ENCODE measurements at places on chromosomes 11 and 22.

- DNase-seq, result no peak
Measured at GRCh38 chr11:77200351-77201268, 72.6 kb downstream of the MYO7A start.

- no peak for DNase-seq
Measured at GRCh38 chr11:104254347-104254746, 90.4 kb upstream of the PDGFD start.

GRCh38 chr11:44949160-44950030, 1.3 kb downstream of the TP53I11 start:
- DNase-seq, result no peak

DNA sequence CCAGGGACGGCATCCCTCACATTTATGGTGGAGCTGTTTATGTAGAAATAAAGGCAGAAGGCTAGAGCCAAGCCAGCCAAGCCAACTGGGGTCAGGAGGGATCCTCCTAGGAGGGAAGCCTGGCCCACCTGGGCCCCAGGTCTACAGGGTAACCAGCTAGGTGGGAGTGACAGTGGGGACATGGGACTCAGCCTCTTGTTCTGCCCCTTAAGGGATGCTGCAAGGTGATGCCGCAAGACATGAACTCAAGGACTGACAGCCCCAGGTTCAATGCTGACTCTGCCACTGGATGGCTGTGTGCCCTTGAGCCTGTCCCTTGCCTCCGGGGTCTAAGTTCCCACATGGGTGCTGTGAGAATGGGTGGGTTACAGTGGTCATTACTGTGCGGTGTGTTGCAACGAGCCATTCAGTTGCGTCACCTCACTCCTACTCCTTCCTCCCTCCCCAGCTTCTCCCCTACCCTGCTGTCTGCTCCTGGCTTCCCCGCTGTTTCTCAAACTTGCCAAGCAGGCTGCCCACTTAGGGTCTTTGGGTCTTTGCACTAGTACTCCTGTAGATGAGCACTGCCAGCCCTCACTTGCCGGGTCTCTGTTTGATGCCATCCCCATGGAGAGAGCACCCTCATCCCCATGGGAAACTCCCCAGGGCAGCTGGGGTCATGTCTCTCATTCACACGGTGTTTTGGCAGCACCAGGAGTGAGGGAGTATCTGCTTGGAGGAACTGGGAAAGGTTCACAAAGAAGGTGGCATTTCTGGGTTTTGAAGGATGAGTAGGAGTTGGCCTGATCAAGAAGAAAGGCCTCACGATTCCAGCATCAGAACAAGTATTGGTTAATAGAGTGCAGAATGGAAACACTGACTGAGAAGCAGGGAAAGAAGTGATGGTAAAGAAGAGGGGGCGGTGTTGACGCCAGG, 43.0 kb upstream of the RTL6 start:
- no peak for DNase-seq

DNA sequence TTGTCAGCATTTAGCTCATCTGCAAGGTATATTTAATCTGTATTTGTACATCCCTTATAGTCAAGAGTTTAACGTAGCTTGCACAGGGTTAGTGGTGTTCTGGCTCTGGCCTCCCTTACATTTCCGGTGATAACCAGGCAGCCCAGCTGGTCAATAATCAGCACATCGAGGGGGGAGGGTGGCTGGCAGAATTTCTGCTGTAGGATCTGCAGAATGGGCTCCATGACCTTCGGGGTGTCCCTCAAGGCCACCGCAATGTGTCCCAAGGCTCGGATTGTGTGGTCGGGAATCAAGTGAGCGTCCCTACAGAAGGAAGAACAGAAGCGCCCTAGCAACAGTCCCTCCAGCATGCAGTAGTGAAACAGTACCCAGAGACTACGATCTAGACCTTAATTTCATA, 25.1 kb downstream of the SERPIND1 start:
- no peak for DNase-seq

DNA sequence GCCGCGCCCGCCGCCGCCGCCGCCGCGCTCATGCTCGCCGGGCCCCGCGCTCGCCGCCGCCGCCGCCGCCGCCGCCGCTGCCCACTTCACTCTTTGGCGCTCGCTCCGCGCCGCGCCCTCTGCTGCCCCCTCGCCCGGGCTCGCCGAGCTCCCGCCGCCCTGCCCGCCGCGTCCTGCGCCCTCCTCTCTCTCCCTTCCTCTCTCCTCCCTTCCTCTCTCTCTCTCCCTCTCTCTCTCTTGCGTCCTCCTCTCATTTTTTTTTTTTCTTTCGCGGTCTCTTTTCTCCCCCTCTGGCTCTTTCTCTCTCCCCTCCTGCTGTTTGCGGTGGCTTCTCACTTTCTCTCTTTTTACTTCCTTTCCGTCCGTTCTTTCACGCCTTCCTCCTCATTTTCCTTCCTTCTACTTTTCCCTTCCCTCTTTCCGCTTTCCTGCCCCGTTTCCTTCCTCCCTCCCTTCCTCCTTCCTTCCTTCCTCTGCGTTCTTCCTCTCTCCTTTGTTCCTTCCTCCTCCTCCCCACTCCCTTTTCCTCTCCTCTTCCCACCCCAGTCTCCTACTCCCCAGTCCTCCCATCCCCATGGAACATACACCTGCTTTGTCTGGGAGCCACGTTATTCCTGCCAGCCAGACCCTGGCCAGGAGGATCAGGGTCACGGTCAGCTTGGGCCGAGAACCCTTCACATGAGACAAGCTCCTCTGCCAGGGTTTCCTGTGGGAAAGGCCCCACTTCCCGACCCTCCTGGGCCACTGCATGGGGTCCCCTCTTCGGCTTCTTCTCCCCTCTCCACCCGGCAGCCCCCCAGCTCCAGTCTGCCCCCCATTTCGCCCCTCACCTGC, 19.3 kb upstream of the SHISAL1 start:
- DNase-seq, result no peak

DNA sequence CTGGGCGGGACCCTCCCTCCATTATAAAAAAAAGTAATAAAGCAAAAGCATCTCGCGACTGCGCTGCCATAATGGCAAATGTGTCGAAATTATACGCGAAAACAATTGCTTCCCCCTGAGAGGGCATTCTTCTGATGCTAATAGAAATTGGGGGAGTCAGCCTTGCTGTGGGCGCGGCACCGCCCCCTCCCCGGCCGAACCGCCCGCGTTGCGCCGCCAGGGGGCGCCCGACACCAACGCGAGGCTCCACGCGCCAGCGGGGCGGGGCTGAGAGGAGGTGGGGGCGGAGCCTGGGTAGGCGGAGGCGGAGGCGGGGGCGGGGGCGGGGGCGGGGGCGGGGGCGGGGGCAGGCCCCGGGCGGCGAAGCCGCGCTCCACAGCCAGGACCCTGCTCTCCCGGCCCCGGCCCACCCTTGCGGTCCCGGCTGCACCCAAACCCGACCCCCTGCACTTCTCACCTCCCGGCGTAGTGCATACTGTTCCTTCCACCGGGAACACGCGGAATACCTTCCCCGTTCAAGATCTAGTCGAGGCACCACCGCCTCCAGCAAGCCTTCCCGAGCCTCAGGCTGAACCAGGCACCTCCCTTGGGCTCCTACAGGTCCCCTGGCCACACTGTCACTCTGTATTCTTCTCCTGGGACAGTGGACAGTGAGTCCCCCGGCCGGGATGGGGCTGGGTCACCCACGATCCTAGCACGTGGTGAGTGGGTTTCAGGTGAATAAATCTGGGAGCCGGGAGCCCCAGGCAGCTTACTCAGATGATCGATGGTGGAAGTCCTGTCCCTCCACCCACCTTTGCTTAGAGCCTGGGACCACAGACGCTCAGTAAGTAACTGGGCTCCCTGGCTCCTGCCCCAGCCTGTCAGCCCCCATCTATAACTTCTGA, 15.5 kb upstream of the UPK3A start:
- DNase-seq, result peak; percentile 80

DNA sequence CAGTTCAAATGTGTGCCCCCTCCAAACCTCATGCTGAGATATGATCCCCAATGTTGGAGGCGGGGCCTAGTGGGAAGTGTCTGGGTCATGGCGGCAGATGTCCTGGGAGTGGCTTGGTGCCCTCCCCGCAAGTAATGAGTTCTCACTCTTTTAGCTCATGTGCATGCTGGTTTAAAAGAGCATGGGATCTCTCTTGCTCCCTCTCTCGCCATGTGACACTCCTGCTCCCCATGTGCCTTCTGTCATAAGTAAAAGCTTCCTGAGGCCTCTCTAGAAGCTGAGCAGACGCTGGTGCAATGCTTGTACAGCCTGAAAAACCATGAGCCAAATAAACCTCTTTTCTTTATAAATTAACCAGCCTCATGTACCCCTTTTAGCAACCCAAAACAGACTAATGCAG, 98.8 kb downstream of the SGSM3 start:
- no peak for DNase-seq

DNA sequence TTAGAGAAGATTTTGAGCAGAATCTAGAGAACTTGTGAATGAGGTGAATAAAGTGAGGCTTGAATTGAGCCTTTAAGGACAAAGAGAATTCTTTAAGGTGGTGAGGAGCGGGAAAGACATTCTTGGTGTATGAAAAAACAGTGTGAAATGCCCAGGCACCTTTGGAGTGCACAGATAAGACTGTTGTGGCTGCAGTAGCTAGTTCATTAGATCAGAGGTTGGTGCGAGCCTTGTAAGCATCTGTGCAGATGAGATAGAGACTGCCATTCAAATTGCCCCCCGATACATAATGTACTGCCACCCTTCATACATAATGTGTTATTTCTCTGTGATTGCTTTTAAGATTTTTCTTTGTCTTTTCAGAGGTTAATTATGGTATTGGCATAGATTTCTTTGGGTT, 31.3 kb downstream of the ATXN10 start:
- no peak for DNase-seq

DNA sequence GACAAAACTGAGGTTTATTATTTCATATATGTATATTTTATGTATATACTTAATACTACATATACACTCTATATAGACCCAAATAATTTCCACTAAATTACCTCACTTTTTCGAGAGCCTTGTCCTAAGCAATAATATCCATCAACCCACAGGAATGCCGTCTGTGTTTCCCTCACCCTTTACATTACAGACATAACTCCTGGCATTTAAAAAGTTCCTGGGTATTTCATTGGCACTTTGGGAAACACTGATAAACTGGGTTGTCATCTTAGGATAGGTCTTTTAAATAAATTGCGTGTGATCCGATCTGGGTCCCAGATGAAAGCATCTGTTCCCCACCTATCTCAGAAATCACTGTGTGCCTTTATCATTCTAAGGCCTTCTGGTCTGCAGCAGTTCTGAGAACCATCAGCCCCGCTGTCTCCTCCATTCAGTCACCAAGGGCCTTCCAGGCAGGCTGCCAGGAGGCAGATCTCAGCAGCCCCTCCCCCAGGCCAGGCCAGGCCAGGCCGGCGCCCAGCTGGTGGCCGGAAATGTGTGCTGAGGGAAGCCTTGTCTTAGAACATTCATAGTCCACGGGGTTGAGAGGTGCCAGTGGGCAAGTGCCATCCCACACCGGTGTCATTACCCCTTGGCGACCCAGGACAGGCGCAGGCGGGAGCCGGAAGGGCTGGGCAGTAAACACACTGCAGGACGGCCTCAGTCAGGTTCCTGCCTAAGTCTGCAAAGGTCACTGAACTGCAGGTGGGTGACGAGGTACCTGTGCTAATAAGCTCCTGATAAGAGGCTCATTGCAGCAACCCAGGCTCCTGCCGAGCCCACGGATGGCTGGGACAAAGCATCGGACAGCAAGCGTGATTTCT, 3.3 kb downstream of the FGF19 start:
- no peak for DNase-seq

DNA sequence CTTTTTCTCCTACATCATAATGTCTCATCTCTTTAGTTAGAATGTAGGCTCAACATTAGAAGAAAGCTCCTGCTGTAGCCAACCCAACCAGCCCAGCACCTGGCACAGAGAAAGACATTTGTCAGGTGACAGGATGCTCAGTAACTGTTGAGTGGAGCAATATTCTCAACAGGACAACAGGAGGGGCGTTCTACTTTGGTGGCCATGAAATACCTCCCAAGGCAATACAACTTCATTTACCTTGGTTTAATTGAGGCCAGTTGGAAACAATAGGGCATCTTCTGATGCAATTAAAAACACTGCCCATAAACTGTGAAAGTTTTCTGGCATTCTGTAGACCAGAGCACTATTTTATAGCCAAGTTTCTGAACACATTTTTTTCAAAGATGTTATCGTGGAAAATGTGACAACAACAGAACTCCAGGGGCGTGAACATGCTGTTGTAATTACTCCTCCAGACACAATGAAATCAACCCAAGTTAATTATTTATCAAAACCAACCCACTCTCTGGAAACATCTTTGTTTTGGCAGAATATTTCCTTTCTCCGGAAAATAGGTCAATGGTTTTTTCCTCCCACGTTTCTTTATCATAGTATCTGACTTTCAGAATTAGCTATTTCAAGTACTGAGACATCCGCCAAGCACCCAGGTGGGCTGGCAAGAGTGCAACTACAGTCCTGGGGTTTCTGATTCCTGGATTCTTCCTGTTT, 538.1 kb downstream of the SOX6 start:
- no peak for DNase-seq

DNA sequence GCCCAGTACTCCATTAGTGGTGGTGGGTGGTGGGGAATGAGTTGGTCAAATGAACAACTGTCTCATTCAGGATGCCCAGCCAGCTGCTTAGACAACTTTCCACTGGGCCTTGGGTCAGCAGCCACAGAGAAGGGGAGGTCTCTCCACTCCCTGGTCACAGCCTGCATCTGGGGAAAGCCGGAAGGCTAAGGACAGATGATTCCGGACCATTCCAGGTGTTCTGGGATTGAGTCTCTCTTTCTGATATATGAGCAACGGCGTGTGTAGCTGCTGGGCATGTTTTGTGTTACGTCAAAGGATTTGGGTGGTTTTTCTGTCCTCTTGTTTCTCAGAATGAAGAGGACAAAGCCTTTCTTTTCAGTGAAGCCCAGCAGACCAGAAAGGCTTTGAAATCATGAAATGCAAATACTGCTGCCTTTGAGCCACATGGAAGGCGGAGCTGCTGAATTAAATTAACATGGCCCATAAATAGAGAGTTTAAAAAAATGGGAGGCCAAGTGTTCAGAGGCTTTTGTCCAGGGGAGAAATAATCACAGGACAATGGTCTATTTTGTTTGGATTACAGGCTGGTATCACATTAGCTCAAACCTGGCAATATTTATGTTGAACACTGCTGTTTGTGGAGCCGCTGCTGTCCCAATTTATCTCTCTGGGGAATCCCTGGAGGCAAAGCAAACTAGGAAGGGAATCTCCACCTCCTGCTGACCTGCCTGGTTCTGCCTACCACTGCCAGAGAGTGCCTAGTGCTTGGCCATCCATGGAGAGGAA, 234.4 kb upstream of the E2F8 start:
- DNase-seq, result no peak

- DNase-seq, result no peak
Measured at GRCh38 chr22:49230194-49230577, 597.5 kb downstream of the BRD1 start.

- DNase-seq, result no peak
Measured at GRCh38 chr22:20963201-20964052, 3.6 kb upstream of the AIFM3 start.

DNA sequence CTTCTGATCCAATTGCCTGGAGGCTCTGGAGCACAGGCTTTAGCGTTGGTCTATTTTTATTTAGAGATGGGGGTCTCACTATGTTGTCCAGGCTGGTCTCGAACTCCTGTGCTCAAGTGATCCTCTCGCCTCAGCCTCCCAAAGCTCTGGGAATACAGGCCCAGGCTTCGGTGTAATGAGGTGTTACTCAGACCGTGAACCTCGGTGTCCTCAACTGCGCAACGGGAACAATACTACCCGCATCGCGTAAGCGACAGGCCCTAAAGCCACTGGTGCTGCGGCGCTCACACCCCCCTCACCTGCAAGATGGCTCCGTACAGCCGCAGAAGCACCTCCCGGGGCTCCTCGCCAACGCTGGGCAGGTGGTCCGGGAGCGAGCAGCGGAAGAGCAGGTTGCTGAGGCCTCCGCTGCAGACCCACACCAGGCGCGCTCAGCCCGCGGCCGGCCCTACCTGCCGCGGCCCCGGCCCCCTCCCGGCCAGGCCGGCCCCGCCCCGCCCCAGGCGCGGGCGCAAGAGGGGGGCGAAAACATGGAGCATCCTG, 628 bp downstream of the CHKB start:
- no peak for DNase-seq

- no peak for DNase-seq
Measured at GRCh38 chr11:10824888-10825287, 16.2 kb upstream of the EIF4G2 start.

Measured in stimulated activated CD8-positive, alpha-beta memory T cell treated with anti-CD3 and anti-CD28 coated beads, Interleukin-4, amount 100 ng/mL, for 1 hour (primary cell).